GM12892 (cell line): ENCODE measurements at places on chromosomes 5 and 9.

- DNase-seq: no peak
Measured at GRCh38 chr9:105191508-105192121, 52.8 kb upstream of the SLC44A1 start.

- DNase-seq: no peak
Measured at GRCh38 chr5:72121780-72122445, 14.6 kb downstream of the MAP1B start.

DNA sequence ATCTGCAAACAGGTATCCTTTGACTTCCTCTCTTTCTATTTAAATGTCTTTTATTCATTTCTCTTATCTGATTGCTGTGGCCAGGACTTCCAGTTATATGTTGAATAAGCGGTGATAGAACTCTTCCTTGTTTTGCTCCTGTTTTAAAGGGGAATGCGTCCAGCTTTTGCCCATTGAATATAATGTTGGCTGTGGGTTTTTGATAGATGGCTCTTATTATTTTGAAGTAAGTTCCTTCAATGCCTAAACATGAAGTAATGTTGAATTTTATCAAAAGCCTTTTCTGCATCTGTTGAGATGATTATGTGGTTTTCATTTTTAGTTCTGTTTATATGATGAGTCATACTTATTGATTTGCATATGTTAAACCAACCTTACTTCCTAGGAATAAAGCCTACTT lies 300.5 kb upstream of the CTNND2 start:
- no peak for DNase-seq

DNA sequence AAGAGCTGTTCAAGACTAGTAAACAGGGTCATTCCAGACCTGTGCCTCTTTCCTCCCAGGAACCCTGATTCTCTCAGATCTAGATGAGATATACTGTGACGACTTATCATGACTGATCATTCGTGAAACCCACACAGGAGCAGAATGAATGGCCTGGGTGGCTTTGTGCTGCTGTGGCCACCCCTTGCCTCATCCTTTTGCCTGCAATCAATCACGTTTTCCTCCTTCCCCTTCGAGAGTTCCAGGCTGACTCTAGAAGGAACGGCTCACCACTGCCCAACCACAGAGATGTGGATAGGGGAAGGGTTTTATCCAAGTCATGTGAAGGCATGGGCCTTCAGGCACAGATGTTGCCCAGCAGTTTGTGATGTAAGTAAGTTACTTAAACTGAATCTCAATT lies 5.8 kb downstream of the ANXA6 start:
- no peak for DNase-seq

- no peak for DNase-seq
Measured at GRCh38 chr5:107426872-107427271, 243.9 kb downstream of the EFNA5 start.

GRCh38 chr5:160477266-160477970 lies 55.8 kb downstream of the PTTG1 start:
- no peak for DNase-seq

DNA sequence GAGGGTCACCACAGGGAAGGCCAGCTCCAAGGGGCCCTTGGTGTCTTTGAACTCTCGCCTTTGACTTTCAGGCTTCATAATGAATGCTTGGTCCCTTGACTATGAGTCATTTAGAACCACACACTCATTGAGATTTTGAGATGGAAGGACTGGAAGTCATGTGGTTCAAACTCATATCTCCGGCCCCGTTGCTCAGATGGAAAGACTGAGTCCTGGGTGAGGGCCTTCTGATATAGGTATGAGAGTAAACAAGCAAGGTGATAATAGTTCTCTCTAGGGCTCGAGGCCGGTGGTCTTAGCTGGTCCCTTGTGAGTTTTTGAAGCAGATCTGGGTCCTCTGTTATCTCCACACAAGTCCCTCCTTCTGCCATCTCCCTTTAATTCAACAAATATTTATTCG lies 210.6 kb downstream of the PAX5 start:
- no peak for DNase-seq
